Frontal cortex (tissue), 4 donors: ENCODE measurements at places on chromosomes 3 and 15. TPM values are rescaled to one million over a fixed set of nuclear protein-coding genes. Genes with fewer than 3 reads are reported as not detected.

DNA sequence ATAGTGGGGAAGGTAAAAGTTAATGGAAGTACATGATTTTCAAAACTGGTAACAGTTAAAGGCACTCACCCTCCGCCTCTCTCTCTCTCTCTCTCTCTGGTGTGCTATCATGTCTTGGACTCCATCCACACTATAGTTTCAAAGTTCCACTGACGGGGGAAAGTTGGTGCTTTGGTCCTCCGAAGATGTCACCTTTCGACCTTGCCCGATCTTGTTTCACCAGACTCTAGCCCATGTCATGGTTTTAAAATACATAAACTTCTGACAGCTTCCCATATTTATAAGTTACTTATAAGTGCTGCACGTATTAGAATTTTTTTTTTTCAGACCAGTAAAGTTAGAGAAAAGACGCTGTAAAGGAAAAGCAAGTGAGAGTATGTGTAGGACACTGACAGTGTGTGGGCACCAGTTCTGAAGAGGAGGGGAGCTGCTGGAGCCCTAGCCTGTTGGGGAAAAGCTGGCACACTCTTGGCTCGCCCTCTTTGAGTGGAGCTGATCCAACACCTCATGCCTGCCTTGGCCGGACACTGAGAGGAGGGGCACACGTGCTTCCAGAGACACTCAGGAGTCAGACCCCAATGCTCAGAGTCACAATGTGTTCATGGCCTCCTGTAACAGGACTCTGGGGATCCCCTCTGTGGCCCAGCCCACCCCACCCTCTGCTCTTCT is 200.5 kb upstream of the TPM1 start:
- DNase-seq: no peak

DNA sequence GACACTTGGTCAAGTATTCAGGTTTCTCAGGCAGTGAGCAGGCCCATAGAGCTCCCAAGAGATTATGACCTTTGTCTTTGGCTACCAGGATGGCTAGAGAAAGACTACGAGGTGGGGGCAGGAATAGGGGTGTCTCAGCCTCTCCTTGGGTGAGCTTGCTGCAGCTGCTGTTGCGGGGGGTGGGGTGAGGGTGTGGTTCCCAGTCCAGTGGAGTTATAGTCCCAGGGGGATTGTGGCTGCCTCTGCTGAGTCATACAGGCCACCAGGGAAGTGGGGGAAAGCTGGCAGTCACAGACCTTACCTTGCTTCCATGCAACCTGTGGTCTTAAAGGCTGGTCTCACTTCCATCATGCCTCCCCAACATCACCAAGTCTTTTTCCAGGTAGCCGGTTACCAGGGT is 31.7 kb downstream of the ATP2C1 start:
- DNase-seq: no peak

Gene BTD
- total RNA-seq: 13.9 TPM

DNA sequence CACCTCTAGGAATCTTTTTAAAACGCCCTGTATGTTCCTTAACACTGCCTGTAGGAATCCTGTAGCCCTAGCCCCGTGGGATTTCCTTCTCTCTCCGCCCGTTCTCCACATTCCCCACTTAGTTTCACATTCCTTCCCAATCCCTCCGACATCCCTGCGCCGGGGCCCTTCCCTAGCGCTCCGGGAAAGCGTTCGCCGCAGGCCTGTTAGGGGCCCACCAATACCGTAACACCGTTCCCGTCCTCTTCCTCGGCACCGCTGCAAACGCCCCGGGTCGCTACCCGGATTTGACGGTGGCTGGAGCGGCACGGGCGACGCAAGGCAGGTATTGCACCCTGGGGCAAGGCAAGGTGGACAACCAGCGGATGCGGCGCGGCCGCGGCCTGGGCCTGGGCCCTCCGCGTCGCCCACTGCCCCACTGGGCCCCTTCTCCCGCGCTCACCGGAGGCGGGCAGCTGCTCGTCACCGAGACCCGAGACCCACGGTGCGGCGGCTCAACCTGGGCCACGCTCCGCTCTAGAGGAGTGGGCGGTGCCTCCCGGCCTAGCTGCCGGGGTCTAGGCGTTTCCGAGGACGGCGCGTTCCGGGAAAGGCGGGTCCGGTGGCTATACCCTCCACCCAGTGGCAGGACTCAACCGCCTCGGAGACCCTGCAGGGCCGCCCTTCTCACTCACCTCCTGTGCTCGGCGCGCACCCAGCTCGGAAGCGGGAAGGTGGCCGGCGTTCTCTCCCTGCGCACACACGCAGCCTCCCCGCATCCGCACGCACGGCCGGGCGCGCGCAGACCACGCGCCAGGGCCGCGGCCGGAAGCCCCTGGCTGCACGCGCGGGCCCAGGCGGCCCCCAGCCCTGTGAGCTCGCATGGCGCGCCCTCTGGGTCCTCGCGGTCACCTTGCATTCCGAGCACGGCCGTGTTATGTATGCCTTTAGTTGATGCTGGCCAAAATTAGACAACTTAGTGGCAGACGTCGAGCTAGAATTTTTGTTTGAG is at the start of gene B3GALNT1:
Gene B3GALNT1 (minus strand): TSS at position 789 of the 991 bp plus-strand sequence. CDS start 18,595 bp downstream, outside the sequence.
- peak; percentile 44 for DNase-seq

GRCh38 chr3:129343643-129344360 is 65.1 kb downstream of the HMCES start:
- DNase-seq: no peak

DNA sequence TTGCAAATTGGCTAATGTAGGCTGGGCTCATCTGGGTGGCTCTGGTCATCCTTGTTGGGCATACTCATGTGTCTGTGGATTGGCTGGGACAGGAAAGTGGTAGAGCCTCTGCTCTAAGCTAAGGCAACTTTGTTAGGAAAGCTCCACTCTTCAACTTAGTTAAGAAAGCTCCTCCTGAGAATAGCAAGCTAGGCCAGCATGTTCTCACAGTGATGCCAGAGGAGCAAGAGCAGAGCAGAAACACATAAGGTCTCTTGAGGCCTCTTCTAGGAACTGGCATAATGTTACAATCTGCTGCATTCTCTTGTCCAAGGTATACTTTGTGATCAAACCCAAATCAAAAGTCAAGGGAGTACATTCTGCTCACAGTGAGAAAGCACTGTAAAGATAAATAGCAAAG is 158.6 kb upstream of the RORA start:
- no peak for DNase-seq

DNA sequence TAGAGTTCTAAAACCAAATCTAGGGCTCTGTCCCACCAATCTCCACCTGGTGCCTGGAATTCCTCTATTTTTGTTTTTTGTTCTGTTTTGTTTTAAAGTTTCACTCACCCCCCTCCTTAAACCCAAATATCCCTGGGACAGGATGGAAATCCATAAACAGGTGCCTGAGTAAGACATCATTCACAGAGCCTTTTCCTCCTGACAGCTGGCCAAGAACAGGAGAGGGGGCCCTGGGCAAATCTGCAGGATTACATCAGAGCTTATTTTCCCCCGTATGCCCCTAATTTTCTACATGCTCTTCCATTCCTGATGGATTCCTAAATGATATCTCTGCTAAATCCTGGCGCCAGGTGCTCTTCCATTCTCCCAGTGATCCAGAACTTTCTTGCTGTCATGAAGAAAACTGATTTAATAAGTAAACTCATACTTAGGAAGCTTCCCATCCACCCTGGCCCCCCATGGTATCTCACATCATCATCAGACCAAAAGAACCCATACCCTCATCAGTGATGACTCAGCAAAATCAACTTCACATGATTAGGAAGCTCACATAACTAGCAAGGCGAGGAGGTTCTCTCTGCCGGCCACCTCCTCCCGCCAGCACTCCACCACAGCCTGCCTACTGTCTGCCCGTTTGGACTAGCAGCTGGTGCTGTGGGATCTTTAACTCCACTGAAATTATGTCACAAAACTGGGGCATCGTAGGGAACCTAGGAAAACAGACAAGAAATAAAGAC is 61.0 kb downstream of the LIPC start:
- no peak for DNase-seq

Gene CCR9
- 0.41 TPM for total RNA-seq

Gene TMEM39A
- total RNA-seq: 9.8 TPM
